Calu3 (cell line): ENCODE measurements at places on chromosomes 7 and 10. TPM values are rescaled to one million over a fixed set of nuclear protein-coding genes. Genes with fewer than 3 reads are reported as not detected.

DNA sequence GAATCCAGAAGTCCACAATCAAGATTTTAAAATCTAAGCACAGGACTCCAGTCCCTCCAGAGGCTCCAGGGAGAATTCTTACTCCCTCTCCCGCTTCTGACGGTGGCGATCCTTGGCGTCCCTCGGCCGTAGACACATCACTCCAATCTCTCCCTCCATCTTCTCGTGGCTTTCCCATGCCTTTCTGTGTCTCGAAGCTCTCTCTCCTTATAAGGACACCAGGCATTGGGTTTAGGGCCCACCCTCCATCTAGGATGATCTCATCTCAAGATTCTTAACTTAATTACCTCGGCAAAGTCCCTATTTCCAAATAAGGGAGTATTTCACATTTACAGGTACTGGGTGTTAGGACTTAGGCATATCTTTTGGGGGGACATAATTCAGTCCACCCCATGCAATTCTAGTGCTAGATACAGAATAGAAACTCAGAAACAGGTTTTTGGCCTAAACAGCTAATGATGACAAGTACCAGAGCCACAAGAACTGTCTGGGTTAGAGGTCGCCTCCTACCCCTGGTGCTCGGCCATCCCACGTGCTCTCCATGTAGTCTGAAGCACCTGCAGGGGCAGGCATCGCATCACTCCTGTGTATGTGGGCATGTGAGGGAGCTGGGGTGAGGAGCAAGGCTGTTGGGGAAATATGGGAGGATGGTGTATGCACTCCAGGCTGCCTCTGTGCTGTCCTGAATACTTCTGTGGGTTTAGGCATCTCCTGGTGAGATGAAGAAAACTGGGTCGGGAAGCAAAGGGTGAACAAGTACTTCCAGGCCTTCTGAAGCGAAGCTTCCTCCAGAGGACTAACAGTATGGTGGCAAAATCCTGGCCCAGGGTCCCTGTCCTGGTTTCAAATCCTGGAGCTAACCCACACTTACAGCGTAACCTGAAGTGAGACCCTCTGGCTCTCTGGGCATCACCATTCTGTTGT, 298.3 kb upstream of the ZMIZ1 start:
- DNase-seq, result no peak

GRCh38 chr7:22292531-22292930, 64.4 kb downstream of the RAPGEF5 start:
- no peak for DNase-seq

- DNase-seq, result no peak
These were observed 585.9 kb downstream of the PTPRN2 start for GRCh38 chr7:158001621-158002320.

GRCh38 chr7:127877951-127878350, 153.3 kb downstream of the LRRC4 start:
- no peak for DNase-seq

TAS2R40 gene
- not detected in 2 replicates for total RNA-seq

DNA sequence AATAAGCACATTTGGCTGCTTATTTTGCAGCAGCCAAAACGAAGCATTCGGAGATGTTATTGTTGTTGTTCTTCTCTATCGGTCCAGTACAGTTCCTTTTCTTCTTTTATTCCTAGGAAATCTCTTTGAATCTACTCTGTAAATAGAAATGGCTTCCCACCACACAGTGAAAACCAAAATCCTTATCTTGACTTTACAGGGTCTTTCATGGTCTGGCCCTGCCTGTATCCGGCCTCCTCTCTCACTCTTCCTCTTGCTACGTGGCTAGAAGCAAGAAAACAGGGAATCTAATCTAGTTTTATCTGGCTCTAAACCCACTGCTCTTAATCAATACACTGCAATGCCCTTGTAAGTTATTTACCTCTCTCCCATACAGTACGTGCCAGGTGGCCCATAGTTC, 926.0 kb upstream of the C7orf33 start:
- no peak for DNase-seq

DNA sequence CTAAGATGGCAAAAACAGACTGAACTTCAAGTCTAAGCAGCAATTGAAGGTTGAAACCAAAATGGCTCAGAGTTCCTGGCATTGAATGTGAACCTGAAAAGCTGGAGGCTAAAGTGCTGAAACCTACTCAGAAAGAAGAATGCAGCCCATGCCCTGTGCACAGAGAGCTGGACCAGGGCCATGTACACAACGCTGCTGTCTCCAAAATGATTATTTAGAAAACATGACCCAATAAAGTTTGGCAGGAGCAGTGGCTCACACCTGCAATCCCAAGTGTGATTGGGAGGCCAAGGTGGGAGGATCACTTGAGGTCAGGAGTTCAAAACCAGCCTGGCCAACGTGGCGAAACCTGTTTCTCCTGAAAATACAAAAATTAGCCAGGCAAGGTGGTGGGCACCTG, 158.9 kb downstream of the AKR1D1 start:
- DNase-seq, result no peak

NUTM2E gene
- not detected in 2 replicates for total RNA-seq
